Stimulated activated CD8-positive, alpha-beta memory T cell treated with anti-CD3 and anti-CD28 coated beads, Interleukin-7, amount 100 ng/mL, for 24 hours (primary cell): ENCODE measurements at places on chromosomes 5 and 9.

DNA sequence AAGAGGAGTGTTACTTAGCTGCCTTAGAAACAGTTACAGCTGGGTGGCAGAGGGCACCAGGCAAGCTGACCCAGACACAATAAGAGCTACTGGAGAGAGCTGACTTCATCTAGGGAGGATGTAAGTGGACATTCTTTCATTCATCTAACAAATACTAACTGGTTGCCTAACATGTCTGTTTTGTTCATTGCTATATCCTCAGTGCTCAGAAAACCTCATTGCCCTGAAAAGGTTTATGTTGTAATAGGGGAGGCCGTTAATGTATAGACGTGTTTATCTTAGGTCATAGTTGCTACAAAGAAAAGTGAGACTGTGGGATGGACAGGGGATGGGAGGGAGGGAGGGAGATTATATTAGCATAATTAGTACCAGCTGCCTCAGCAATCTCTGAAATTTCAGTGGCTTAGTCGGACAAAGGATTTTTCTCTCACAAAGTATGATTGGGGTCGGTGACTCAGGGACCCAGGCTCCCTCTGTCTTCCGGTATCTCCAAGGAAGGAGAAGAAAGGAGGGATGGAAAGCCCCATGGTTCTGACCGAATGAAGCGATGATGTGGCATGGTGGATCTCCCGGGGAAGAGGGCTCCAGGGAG is 2.6 kb upstream of the SNX18 start:
- DNase-seq = no peak

- DNase-seq = no peak
These were observed 71.3 kb upstream of the RAPGEF6 start for GRCh38 chr5:131706281-131706680.

- no peak for DNase-seq
These were observed 86.1 kb downstream of the TMEM167A start for GRCh38 chr5:82991059-82991458.

GRCh38 chr9:33139421-33140228 is 27.5 kb downstream of the B4GALT1 start:
- no peak for DNase-seq

DNA sequence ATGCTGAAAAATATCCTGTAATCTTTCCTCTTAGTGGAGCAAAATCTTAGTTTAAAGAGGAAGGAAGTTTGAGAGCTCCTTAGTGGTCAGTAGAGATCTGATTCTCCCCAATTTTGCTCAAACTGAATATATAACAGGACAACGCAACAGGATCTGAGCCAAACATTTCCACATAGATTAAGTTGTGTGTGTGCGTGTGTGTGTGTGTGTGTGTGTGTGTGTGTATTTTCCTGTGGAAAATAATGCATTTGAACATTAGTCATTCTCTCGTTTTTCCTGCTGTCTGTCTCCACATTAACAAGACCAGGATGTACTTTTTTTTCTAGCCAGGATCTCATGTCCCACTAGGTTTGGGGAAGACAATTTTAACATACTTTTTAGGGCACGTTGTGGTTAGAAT is 312.1 kb upstream of the CDH18 start:
- DNase-seq = no peak

DNA sequence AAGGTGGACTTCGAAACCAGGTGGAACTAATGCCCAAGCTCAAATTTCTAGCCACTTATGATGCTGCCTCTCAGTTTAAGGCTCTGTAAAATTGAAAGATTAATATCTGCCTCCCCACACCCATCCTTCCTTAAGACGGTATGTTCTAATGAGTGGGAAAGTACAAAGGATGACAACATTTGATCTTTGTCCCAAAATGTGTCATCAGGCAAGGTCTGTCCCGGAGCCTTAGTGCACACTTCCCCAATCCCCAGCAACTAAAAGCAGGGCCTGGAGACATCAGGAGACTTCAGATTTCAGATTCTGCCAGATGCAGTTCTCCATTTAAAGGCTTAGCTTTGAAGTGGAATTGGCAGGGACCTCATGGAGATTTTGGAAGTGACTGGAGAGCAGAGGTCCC is 316.5 kb downstream of the ASTN2 start:
- DNase-seq = no peak

- no peak for DNase-seq
These were observed 926.3 kb upstream of the ARRDC3 start for GRCh38 chr5:92309336-92309991.

DNA sequence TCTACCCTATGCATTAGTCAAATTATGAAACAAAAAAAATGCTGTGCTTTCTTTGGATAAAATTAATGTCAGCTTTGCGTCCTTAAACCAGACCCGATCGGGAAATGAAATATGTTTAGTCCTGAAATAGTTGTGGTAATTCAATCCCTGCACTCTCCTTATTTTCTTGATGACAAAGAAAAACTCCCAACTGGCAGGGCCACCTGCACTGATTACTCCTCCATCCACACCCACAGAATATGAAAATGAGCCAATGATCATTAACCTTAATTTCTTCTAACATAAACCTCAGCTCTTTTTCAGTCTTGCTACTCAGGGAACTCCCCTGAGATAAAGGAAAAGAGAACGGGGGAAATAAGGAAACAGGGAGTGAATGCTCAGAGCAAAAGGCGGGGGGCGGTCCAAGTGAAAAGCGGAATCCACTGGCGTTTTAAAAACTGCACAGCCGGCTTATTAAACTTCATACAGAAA is 245.3 kb downstream of the BNC2 start:
- DNase-seq = no peak

GRCh38 chr9:71924576-71924975 is 13.1 kb downstream of the C9orf85 start:
- DNase-seq = no peak

- no peak for DNase-seq
These were observed 3.9 kb downstream of the PLK2 start for GRCh38 chr5:58456026-58456425.
